HS-5 (cell line): ENCODE measurements at places on chromosomes 2 and 18.
A peak's percentile ranks its signal among the peaks of the same experiment; 100 is the strongest.

GRCh38 chr2:47217277-47217676 lies 62.2 kb upstream of the STPG4 start:
- DNase-seq, result no peak

DNA sequence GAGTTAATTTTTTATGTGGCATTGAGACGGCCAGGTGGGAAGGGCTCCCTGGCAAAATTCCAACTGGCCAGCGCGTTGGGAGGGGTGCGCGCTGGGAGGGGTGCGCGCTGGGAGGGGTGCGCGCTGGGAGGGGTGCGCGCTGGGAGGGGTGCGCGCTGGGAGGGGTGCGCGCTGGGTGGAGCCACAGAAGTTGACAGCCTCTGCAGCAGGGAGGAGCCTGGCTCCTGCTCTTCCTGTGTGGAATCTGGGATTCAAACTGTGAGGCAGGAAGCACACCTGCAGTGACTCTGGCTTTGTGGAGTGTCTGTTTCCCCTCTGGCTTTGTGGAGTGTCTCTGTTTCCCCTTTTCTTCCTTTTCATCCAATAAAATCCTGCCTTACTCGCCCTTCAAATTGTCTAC lies 147.9 kb upstream of the CBLN2 start:
- no peak for DNase-seq

- no peak for DNase-seq
Measured at GRCh38 chr18:9103376-9103873, 926 bp downstream of the NDUFV2 start.

- DNase-seq, result no peak
Measured at GRCh38 chr2:27489118-27489497, 435 bp downstream of the IFT172 start.

- peak; percentile 10 for DNase-seq
Measured at GRCh38 chr2:78202986-78203670, 681.0 kb upstream of the LRRTM4 start.

DNA sequence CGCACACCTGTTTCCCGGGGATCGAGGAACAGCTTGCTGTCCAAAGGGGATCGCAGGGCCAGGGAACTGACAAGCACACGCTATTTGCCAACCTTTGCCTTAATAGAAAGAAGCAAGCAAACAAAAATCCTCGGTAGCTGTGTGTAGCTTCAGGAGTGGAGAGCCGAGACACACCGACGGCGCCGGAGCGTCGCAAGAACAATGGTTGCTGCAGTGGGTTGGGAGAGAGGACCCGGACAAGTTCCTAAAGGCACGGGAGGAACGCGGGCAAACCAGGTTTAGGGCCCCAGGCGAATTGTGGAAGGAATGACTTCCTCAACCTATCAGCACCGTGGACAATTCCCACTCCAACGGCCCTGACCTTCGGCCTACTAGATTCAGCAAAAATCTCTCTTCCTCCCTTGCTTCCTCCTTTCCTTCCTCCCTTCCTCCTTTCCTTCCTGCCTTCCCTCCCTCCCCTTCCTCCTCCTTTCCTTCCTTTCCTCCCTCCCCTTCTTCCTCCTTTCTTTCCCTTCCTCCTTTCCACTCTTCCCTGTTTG lies 4.9 kb upstream of the NEUROD1 start:
- DNase-seq, result no peak

DNA sequence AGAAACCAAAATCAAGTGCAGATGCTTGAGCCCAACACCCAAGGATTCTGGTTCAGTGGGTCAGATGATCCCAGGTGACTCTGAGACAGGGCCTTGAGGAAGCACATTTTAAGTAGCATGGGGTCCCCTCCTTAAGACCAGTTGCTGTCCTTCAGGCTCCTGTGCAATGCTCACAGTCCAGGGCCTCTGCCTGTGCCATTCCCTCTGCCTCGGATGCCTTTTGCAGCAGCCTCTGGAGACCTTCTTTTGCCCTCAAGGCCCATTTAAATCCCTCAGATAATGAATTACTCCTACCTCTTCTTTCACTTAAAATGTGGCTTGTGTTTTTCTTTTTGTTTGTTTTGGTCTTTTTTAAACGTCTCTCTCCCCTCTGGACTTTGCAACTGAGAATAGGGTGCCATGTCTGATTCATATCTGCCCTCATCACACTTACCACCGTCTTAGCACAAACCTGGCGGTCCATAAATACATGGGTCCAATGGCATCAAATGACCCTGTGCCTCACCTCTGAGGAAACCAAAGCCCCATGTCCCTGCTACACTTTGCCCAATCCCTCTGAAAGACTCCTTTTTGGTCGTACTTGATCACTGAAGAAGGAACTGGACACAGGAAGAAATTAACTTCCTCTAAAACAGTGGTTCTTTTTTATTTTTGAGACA lies 14.2 kb downstream of the ACTG2 start:
- no peak for DNase-seq

- no peak for DNase-seq
Measured at GRCh38 chr18:1361936-1362335, 457.3 kb downstream of the ADCYAP1 start.

DNA sequence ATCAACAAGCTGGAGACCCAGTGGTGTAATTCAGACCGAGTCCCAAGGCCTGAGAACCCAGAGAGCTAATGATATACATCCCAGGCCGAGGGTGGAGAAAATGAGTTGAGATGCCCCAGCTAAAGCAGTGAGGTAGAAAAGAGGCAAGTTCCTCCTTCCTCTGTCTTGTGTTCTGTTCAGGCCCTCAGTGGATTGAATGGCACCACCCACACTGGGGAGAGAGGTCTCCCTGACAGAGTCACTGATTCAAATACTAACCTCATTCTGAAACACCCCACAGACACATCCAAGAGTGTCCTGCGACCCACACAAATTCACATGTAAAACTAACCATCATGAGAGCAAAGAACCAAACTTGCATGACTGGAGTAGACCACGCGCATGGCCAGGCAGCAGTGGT lies 215.3 kb downstream of the ANAPC1 start:
- DNase-seq, result no peak

GRCh38 chr18:57077786-57078552 lies 68.9 kb upstream of the BOD1L2 start:
- DNase-seq, result no peak

GRCh38 chr2:127259355-127259754 lies 34.6 kb downstream of the ERCC3 start:
- DNase-seq, result no peak

DNA sequence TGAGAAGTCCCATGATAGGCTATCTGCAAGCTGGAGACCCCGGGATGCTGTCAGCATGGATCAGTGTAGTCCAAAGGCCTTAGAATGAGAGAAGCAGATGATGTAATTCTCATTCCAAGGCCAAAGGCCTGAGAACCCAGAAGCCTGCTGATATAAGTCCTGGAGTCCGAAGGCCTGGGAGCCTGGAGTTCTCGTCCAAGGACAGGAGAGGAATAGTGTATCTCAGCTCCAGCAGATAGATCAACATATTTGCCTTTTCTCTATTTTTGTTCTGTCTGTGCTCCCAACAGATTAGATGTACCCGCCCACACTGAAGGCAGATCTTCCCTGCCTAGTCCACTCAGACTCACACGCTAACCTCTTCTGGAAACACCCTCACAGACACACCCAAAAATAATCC lies 454.9 kb upstream of the CHAC2 start:
- DNase-seq, result no peak

DNA sequence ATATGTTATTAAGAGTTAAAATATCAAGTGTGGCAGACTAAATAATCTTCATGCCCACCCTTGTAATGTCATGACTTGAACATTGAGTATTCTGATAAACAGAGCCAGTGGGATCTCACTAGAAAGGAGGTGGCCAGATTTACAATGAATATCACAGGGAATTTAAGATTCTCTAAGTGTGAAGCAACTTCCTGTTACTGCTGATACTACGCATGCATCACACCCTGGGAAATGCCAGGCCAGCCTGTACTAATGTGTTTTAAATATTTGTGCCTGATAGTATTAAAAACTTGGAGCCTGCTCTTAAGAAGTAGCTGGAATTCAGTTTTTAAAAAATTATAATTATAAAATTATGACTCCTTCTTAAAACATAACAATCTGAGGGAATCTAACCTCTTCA lies 148.3 kb downstream of the LAMA3 start:
- no peak for DNase-seq

DNA sequence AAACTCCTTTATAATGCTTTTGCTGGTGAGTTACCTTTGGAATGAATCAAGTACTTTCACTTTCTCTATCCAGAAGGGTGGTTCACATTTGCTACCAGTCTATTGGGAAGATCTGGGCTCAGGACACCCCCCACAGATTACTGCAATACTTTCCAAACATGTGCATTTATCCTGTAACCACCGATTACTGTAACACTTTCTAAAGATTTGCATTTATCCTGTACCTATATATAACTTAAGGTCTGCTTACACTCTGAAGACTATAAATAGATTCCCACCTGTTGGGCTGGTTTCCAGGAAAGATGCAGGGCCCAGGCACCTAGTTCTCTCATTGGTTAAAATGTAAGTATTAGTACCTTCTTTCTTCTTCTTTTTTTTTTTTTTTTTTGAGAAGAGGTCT lies 113.0 kb upstream of the NEDD4L start:
- no peak for DNase-seq

GRCh38 chr2:120761911-120762310 lies 26.2 kb downstream of the GLI2 start:
- DNase-seq, result no peak

- no peak for DNase-seq
Measured at GRCh38 chr2:119414894-119415293, 16.8 kb upstream of the TMEM37 start.

DNA sequence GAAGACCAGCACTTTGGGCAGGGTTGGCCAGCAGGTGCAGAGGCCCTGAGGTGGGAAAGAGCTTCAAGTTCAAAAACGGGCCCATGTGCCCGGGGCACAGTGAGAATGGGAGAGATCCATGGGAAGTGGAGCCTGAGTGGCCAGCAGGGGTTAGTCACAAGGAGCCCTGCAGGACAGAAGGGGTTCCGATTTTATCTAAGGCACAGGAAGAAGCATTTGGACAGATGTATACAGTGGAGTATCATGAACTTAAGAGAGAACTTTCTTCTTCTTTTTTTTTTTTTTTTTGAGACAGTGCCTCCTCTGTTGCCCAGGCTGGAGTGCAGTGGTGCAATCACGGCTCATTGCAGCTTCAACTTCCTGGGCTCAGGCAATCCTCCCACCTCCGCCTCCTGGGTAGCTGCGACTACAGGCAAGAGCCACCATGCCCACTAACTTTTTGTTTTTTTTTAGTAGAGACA lies 24.0 kb downstream of the WIPF1 start:
- DNase-seq, result no peak

GRCh38 chr2:85865539-85866164 lies 23.1 kb downstream of the ST3GAL5 start:
- no peak for DNase-seq

- DNase-seq, result no peak
Measured at GRCh38 chr2:241770936-241771285, 5.7 kb upstream of the GAL3ST2 start.

DNA sequence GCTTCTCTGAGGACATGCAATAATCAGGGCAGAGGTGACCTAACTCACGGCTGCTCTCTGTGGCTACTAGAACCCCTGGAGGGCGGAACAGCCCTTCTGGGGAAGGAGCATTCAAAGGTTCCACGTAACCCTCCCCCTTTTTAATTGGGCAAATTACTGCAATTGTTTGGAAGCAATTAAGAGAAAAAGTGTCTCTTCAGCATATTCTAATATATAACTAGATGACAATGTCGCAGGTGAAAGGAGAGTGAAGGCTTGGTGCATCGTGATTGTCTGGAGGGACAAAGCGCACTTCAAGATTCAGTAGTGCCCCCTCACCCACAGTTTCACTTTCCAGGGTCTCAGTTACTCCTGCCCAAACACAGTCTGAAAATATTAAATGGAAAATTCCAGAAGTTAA lies 720.8 kb downstream of the DCDC2C start:
- no peak for DNase-seq

GRCh38 chr2:39875182-39875913 lies 96.3 kb upstream of the THUMPD2 start:
- DNase-seq, result peak; percentile 15

DNA sequence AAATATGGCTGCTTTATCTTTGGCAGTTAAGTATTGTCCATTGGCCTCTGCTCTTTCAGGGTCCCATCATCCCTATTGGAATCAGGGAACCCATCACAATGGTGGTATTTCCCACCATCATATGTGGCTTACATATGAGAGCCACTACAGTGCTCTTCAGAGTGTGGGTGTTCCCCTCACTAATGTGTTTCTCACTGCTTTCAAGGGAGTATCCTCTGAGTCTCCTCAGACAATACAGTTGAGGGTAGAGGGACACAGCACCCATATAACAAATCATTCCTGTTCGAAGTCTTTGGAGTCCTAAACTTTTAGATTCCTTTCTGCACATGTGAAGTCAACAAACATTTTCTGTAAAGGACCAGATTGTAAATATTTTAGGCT lies 48.8 kb upstream of the DNAJC10 start:
- no peak for DNase-seq

GRCh38 chr2:46980786-46981573 lies 65.4 kb upstream of the MCFD2 start:
- no peak for DNase-seq

GRCh38 chr2:239240414-239240881 lies 160.4 kb downstream of the HDAC4 start:
- no peak for DNase-seq

- no peak for DNase-seq
Measured at GRCh38 chr2:45000921-45001868, 8.1 kb downstream of the SIX2 start.

- DNase-seq, result no peak
Measured at GRCh38 chr2:48845684-48846083, 90.2 kb upstream of the LHCGR start.

- DNase-seq, result no peak
Measured at GRCh38 chr2:96926791-96927190, 56.9 kb upstream of the SEMA4C start.

DNA sequence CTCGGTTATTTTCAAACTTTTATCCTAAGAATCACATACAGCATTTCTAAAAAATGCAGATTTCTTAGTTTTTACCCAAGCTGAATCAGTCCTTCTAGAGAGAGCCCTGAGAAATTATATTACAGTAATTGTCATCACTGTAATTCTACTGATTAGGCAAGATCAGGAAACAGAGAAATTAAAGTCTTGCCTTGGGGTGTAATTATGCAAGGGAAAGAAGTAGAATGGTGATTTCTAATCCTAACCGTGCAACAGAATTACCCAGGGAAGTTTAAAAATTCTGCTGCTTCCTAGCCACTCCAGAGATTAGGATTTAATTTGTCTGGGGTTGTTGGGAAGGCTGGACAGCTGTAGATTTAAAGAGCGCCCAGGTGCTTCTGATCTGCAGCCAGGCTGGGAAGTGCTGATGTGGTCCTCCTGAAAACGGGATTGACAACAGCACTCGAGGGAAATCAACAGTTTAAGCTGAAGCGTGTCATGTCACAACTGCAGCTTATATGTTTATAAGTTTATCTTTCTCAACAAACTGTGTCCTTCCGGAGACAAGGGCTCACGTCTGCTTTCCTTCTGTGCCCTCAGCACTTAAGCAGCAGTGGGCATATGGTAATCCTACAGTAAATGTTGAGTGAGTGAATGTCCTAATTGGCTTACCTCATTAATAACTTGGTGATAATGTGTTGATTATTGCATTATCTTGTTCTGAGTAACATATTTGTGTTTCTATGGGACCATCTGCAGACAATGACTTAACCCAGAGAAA lies 671.9 kb upstream of the SOX11 start:
- no peak for DNase-seq
